ENCODE measurements at places on chromosomes 12 and 14.
A peak's percentile ranks its signal among the peaks of the same experiment; 100 is the strongest.

DNA sequence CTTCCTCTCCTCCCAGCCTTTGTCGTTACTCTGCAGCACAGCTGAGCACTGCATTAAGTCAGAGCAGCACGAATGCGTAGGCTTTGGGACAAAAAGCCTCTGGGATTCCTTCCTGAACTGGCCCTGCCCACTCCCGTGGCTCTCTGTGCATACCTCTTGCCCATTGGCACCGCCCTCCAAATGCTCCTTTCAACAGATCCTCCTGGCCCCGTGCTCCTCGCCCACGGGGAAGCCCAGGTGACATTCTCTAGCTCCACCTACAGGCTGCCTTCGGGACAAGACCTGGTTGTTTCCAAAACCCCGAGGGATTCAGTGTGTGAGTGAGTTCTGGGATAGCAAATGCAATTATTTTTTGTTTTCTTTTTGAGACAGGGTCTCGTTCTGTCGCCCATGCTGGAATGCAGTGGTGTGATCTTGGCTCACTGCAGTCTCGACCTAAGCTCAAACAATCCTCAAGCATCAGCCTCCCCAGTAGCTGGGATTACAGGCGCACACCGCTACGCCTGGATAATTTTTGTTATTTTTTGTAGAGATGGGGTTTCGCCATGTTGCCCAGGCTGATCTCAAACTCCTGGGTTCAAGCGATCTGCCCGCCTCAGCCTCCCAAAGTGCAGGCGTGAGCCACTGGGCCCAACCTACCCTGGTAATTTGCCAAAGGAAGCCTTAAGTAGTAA, 17.9 kb upstream of the TDRD9 start:
- DNase-seq = peak; percentile 54

- no peak for DNase-seq
These were observed 5.9 kb downstream of the KRT86 start for GRCh38 chr12:52280319-52280795.

DNA sequence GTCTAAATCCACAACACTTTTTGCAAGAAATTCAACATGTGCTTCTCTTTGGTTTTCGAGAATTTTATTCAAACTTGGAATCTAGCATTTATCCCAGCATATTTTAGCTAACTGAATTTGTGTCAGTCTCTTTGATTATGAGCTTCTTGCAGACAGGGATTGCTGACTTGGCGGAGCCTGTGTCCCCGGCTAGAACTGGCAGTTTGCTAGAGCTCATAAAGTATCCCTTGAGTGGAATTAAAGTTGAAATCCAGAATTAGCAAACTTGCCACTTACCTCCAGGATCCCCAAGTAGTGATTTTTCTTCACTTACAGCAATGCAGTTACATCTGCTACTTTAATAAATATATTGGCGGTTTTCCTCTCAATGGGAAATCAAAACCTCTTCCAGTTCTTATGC, 306.9 kb downstream of the AACS start:
- DNase-seq = no peak

- no peak for DNase-seq
These were observed 141.4 kb downstream of the ADGRD1 start for GRCh38 chr12:131094831-131095805.

GRCh38 chr12:18747895-18748294, 10.0 kb downstream of the CAPZA3 start:
- DNase-seq = no peak

DNA sequence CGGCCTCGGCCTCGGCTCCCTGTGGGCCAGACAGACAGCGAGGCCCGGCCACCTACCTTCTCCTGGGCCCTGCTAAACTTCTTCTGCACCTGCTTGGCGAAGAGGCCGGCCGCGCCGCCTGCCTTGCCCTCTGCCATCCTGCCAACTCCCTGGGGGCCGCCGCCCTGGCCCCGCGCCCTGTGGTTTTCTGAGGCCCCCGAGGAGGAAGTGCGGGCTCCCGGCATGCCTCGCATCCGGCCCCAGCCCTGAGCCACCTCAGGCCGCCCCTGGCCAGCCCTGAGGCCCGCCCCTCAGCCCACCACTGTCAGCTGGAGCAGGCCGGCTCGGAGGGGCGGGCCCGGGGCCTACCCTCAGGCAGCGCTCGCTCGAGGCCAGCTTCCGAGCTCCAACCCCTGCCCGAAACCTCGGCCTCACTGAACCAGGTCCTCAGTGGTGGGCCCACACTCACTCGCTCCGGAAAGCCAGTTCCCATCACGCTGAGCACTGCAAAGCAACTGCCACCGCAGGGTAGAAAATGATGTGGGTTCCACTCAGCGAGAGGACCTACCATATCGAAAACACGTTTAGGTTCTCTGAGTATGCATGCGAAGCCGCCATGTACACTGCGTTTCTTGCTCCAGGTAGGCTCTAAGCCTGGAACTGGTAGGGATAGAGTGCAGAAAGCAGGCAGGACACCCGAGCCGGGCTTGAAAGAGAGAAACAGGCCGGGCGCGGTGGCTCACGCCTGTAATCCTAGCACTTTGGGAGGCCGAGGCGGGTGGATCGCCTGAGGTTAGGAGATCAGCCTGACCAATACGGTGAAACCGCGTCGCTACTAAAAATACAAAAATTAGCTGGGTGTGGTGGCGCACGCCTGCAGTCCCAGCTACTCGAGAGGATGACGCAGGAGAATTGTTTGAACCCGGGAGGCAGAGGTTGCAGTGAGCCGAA, at the start of gene BIN2:
TSS of gene BIN2 (minus strand) at position 209 of the 930 bp plus-strand sequence. CDS start at position 137, 72 bp downstream.
- no peak for DNase-seq

DNA sequence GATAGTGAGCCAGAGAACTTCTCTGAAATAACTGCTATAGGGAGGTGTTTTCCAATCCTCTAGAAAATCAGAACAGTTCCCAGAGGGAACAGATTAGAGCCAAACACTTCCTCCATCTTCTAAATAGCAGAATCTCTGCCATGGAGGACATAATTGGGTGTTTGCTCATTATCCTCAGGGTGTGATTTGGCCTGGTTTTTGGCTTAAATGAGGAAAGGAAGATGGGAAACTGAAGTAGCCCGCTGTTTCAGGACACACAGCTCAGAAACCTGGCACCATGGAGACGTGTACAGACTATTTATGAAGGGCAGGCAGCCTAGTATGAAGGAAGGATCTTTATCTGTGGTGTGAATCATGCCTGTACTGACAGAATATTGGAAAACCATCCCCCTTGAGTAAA, 231.7 kb upstream of the PRKD1 start:
- DNase-seq = peak; percentile 18

GRCh38 chr12:86015026-86015425, 140.9 kb downstream of the NTS start:
- DNase-seq = no peak

DNA sequence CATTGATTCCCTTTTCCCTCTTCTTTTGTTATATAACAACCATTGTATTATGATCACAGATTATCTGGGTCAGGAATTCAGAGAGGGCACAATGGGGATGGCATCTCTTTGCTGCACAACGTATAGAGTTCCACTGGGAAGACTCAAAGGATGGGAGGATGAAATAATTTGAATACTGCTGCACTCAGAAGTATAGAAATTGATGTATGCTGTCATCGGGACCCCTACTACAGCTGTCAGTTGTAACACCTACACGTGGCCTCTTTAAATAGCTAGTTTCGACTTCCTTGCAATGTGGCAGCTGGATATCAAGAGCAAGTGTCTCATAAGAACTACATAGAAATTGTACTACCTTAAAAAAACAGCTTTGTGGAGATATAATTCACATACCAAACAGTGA, 408.1 kb downstream of the PDZRN4 start:
- no peak for DNase-seq
